Mesenchymal stem cell (in vitro differentiated cells and primary cell): ENCODE measurements at places on chromosomes 4 and X.

DNA sequence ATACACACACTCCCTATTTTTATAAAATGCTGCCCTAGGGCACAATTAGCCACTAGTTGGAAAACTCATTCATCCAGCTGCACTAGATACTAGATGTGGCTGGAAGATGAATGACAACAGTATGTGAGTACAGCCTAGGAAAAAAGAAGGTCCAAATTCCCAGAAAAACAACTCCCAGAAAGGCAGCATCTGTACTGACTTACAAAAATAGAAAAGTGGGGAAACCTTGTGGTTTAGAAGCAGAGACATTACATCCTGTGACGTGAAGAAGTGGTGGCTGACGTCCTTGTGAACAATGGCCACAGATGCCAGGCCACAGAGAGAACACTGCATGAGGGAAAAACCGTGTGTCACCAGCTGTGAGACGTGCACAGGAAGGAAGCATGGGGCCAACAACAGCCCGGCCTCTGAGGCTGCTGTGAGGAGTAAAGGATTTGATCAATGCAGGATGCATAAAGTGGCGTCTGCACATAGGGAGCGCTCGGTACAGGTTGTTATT is 81.2 kb downstream of the SPRY1 start:
- peak; percentile 93 for DNase-seq
- H3K4me1 ChIP-seq = peaks cover 11% of the 10 kb centered on the region
- H3K27me3 ChIP-seq = no peaks in the 10 kb centered on the region

DNA sequence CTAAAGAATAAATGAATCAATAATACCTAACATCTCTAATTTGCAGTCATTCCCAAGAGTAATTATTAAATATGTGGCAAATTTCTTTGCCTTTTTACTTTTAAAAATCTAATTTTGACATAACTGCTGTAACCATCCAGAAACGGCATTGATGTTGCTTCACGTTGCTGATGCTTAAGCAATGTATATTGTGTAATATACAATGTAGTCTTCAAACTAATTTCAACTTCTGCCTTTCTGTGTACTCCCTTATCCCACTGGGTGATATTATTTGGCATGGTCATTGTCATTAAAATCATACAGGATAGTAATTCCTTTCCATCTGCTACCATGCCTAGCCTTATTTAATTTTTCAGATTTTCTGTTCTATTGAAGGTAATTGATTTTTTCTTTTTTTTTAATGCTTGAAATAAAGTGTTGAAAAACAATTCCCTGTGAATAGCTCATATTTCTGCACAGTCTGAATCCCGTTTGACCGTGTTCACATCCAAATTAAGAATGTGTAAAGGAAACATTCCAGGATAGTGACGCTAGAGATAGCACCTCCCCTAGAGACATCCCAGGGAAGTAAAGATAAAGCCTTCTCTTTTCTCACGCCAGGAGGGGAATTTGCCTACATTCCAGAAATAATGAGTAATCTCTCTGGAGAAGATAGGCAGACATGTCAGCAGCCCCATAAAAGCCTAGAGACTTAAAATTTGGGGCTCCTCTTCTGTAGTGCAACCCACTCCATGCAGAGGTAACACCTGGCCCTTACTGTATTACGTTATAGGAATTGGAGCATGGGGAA is 8.6 kb downstream of the FAM200B start:
- peaks cover 4% of the 10 kb centered on the region for H3K4me1 ChIP-seq
- peak; percentile 97 for DNase-seq
- peak overlapping the region; percentile 98 for H3K27ac ChIP-seq
- no peak overlapping the region for H3K4me3 ChIP-seq

DNA sequence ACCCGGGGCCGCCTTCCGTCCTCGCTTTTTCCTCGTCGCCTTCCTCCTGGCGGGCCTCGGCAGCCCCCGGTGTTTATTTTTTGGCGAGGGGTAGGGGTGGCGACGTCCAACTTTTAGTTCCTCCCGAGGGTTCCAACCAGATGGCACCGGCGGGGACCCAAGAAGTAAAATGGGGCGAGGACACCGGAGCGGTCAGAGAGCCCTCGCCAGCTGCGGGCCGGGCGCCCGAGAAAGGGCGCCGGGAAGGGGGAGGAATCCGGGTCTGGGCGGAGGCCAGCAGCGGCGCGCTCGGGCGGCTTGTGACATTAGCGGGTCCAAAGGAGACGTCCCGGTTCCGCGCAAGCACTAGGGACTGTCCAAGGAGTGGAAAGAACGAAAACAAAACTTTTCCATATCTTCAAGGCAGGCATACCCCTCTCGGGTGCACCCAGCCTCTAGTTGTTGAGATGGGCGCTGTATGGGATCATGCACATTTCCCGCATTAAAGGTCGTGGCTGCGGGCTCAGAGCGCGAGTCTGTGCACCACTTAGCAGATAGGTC is 691 bp upstream of the USP46 start:
- H3K4me1 ChIP-seq = peaks cover 8% of the 10 kb centered on the region
- H3K27ac ChIP-seq = peak overlapping the region; percentile 46
- no peaks in the 10 kb centered on the region for H3K27me3 ChIP-seq
- DNase-seq = peak; percentile 60

DNA sequence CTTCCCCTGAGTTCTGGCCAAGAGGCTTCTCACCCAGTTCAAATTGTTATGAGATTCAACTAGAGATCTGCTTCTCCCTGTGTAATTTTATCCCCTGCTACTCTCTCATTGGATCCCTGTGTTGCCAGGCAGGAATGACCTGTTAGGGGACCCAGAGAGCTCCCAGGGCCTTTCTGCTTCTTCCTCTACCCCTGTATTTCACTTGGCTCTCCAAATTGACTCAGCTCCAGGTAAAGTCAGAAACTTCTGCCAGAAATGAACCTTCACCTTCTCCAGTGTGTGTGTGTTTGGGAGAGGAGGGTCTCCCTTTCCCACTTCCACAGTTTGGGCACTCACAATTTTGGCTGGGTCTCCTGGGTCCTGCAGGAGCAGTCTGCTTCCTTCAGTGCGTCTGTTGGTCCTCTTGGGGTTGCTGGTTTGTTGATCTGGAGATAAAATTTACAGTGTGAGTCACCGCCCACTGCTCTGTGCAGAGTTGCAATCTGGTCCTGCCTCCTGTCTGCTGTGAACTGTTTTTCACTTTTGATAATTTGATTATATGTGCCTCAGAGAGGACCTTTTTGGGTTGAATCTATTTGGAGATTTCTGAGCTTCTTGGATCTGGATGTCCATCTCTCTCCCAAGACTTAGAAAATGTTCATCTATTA is 112.4 kb upstream of the EDA2R start:
- no peak for DNase-seq
- no peak overlapping the region for H3K27ac ChIP-seq
- H3K4me3 ChIP-seq = no peak overlapping the region
- H3K27me3 ChIP-seq = no peaks in the 10 kb centered on the region
- no peaks in the 10 kb centered on the region for H3K36me3 ChIP-seq

DNA sequence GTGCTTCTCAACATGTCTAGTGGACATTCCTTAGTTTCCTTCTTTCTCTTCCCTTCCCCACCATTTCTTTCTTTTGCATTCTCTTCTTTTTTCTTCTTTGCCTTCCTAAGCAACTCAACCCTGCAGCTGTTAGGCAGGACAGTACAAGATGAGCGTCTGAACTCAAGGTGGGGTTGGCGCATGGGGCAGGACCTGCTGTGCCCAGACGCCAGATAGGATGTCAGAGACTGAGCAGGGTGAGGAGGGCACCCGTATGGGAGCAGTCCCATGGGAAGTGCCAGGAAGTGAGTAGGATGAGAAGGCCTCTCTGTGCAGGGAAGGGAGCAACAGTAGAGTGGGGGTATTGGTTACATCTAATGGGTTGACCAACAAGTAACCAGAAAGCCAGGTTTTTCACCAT is 38.1 kb upstream of the ZNF827 start:
- H3K36me3 ChIP-seq = no peaks in the 10 kb centered on the region
- H3K27ac ChIP-seq = no peak overlapping the region
- no peaks in the 10 kb centered on the region for H3K4me1 ChIP-seq
- no peaks in the 10 kb centered on the region for H3K27me3 ChIP-seq
- no peak for DNase-seq

DNA sequence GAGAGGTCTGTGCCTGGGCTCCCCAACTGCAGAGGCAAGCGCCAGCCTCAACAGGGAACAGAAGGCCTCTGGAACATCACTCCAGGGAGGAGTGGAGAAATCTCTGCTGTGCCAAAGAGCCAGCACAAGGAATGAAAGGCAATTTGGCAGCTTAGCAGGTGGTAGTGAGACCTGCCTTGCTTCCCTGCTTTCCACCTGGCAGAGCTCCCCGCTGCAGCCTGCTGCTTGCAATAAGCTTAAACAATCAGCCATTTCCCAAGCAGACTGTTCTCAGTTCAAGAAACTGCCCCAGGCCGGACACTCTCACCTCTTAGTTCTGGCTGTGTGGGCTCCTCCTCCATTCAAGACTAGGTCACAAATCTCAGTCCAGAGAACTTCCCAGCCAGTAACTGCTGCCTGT is 370.6 kb downstream of the MAGEB5 start:
- H3K4me3 ChIP-seq = no peak overlapping the region
- H3K27me3 ChIP-seq = no peaks in the 10 kb centered on the region
- no peaks in the 10 kb centered on the region for H3K36me3 ChIP-seq
- DNase-seq = no peak
- no peak overlapping the region for H3K27ac ChIP-seq

DNA sequence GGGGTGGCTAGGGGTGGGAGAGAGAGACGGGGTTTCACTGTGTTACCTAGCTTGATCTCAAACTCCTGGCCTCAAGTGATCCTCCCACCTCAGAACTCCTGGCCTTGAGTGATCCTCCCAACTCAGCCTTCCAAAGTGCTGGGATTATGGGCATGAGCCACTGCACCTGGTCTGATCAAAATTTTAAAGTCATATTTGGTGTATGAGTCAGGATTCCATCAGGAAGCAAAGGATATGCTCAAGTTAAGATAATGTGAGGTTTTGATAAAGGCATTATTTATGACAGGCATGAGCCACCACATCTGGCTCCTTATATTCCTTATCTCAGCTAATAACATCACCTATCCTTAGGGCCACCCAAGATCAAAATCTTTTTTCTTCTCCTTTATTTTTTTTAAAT is 182.0 kb downstream of the SLC4A4 start:
- H3K4me1 ChIP-seq = no peaks in the 10 kb centered on the region
- no peaks in the 10 kb centered on the region for H3K27me3 ChIP-seq
- no peaks in the 10 kb centered on the region for H3K36me3 ChIP-seq
- no peak for DNase-seq
